Stimulated activated CD4-positive, alpha-beta T cell treated with anti-CD3 and anti-CD28 coated beads, Interleukin-12 subunit alpha, Interleukin-12 subunit beta, amount 100 ng/mL, for 4 hours (primary cell): ENCODE measurements at places on chromosomes 3 and 15.

- DNase-seq, result no peak
Observed at GRCh38 chr3:158248261-158248660, 138.4 kb downstream of the RSRC1 start.

DNA sequence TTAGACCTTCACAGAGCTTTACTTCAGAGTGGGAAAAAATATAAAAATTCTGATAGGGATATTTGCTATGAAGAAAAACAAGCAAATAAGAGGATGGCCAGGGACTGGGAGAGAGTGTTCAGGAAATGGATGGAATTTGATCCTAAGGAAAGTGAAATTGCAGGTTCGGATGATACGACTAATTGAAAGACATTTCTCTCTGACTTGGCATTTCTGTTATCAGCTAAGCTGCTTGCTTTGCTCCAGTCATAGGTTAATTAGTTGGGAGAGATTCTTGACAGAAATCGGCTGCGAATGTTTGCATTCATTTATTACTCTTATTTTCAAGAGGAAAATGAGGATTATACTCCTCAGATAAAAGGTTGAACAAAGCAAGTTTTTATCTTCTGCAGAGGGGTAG, 808.7 kb upstream of the NECTIN3 start:
- DNase-seq, result no peak

- no peak for DNase-seq
Observed at GRCh38 chr15:36301947-36302346, 277.5 kb upstream of the CDIN1 start.

- no peak for DNase-seq
Observed at GRCh38 chr3:111954228-111954990, 24.4 kb upstream of the ABHD10 start.

- DNase-seq, result no peak
Observed at GRCh38 chr3:183180110-183180783, 17.7 kb upstream of the LAMP3 start.
